Cardiac muscle cell (in vitro differentiated cells and primary cell): ENCODE measurements at places on chromosomes 12 and 14.

DNA sequence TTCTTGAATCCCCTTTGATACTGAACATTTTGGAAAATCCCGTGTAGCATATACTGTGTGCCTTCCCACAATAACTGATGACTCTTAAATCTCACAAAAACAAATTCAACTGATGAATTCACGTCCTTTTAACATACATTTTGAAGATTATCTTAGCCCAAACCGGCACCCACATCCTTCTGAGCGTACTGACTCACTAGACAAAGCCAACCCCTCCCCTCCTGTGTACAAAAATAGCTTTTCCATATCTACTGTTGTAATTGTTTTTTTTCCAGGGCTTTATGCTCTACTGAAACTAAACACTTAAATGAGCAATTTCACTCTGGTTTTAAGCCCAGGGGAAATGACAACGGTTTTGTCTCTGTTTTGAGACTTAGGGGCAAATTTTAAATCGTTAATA, 109.4 kb upstream of the ATF7IP start:
- peak; percentile 82 for DNase-seq

DNA sequence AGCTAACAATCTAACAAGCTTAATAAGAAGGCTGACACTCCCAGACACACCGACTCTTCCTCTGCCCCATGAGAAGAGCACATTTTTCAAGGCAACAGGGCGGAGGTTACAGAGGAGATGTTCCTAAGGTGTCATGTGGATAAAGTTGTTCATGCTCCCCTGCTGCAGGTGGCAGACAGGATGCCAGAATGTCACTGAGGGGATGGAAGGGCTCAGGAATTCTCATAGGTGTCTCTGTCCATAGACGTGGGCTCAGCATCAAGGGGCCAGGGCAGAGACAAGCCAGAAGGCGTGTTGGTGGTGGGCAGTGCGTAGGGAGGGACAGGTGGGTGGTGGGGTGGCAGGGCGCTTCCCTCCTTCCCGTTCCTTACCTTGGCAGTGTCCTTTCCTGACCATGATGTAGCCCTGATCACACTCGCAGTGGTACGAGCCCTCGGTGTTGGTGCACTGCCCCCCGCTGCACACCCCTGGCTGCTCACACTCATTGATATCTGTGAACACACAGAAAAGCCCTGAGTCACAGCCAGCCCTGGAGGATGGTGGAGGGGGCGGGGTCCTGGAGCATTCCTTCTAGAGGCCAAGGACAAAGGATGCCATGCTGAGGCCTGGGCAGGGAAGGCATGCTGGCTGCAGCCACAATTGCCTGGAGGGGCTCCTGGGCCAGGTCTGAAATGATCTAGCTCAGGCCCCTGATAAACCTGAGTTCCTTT, 23.0 kb downstream of the ISCA2 start:
- no peak for DNase-seq

- DNase-seq = peak; percentile 65
These were observed 27.9 kb upstream of the ATP2A2 start for GRCh38 chr12:110253176-110253575.

- DNase-seq = peak; percentile 20
These were observed 32.4 kb downstream of the BICD1 start for GRCh38 chr12:32139064-32139421.

- peak; percentile 43 for DNase-seq
These were observed 54.3 kb upstream of the RIN3 start for GRCh38 chr14:92459030-92459949.

- DNase-seq = no peak
These were observed 172.4 kb upstream of the SOX5 start for GRCh38 chr12:24121911-24122310.

DNA sequence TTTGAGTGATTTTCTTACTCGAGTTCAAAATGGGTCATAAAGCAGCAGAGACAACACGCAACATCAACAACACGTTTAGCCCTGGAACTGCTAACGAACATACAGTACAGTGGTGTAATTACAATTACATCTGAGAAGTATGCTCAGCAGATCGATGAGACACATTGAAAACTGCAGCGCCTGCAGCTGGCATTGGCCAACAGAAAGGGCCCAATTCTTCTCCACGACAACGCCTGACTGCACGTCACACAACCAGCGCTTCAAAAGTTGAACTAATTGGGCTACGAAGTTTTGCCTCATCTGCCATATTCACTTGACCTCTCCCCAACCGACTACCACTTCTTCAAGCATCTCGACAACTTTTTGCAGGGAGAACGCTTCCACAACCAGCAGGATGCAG, 145.6 kb downstream of the SCARB1 start:
- DNase-seq = no peak

DNA sequence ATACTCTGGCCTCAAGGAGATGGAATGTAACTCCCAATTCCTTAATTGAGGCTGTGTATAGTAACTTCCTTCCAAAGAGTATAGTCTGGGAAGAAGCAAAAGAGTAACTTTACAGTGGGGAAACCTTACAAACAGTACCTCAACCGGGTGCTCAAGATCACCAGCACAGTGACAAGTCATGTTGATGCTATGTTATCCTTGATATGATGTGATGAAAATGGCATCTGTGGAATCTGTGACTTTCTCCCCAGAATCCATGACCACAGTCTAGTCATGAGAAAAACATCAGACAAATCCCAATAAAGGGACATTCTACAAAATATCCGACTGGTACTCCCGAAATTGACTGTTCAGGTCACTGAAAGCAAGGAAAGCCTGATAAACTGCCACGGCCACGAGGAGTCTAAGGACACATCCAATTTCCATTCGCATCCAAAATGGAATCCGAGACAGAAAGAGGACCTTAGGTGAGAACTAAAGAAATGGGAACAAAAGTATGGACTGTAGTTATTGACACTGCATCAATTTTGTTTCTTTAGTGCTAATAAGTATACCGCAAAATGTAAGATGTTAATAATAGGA, 97.3 kb upstream of the FRMD6 start:
- no peak for DNase-seq

DNA sequence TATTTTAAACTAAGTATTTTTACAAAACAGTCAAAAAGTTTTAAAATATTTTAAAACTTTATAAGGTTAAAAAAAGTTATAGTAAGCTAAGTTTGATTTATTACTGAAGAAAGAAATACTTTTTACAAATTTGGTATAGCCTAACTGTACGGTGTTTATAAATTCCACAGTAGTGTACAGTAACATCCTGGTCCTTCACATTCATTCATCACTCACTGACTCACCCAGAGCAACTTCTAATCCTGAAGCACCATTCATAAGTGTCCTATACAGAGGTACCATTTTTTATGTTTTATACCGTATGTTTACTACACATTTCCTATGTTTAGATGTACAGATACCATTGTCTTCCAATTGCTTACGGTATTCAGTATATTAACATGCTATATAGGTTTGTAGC, 170.0 kb downstream of the KLHL28 start:
- no peak for DNase-seq

- DNase-seq = no peak
These were observed 34.3 kb upstream of the TEX22 start for GRCh38 chr14:105363847-105364708.

- DNase-seq = no peak
These were observed 84.7 kb downstream of the CMAS start for GRCh38 chr12:22130671-22131070.

GRCh38 chr12:106885026-106885425, 70.7 kb upstream of the TMEM263 start:
- DNase-seq = no peak

DNA sequence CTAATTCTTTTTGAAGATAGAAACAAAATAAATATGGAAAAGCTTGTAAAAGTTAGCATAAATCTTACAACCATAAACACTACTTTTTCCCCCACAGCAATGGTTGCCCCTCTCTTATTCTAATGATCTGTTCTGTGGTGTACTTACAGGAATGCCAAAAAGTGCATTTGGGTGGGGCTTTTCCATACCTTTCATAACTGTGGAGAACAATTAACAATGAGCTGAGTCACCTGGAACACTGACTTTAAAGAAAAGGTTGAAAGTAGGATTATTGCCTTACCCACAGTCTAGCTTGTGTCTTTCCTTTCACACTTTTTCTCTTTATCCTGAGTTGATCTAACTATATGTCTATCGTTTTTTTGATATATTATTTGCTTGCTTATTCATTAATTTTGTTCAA, 86.9 kb downstream of the TPH2 start:
- no peak for DNase-seq

DNA sequence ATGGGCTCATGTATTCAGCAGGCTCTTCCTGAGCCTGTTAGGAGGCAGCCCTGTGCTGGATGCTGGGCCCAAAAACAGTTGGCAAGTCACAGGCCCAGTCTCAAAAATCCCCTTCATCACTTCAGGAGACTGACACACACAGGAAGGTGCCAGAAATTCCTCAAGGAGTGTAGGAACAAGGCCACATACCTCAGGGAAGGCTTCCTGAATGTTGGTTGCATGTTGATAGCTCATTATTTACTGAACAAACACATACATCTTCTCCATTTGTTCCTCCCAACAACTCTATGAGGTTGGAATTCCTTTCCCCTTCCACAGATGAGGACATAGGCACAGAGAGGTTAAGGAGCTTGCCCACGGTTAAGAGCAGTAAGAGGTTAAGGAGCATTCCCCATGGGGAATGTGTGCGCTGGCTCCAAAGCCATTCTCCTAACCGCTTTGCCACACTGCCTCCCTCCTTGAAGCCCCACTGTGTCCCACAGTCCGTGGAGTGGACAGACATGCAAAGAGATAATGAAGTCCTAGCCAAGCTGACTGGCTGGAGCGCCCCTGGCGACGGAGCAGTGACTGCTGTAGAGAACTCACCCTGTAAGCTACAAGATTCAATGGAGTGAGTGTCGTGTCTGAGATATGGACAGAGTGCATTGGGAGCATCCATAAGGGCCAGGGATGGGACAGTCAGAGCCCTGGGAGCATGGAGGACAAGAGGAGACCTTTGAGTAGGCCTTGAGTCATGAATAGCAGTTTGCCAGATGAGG, 3.3 kb downstream of the HHIPL1 start:
- no peak for DNase-seq

GRCh38 chr12:127393896-127394295, 873.1 kb upstream of the TMEM132C start:
- no peak for DNase-seq

DNA sequence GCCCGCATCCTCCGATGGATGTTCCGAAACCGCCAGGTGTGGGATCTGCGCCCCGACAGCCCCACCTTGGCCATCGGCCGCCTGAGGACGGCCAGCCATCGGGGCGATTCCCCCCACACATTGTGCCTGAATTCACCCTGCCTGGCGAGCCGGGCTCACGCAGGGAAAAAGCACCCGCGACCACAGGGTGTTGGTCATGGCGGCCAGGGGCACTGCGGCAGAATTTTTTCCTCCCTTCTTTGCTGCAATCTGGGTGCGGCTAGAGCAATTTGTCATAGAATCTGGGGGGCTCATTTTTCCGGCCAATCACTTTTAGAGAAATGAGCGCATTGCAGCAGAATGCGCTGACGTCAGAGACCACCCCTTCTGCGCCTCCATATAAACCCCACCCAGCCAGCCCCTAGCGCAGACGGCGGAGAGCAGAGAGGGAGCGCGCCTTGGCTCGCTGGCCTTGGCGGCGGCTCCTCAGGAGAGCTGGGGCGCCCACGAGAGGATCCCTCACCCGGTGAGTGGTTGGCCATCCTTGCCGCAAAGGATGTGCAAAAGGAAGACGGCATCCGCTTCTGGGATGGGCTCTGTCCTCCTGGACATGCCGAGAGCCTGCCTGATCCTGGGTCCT, at the start of gene MEG3:
Gene MEG3, plus strand, starts transcription at position 406 of the 619 bp plus-strand sequence.
- DNase-seq = no peak

GRCh38 chr14:101223561-101224162, 320.1 kb upstream of the RTL1 start:
- DNase-seq = no peak

GRCh38 chr12:12091977-12092663, 21.4 kb downstream of the BCL2L14 start:
- DNase-seq = no peak

DNA sequence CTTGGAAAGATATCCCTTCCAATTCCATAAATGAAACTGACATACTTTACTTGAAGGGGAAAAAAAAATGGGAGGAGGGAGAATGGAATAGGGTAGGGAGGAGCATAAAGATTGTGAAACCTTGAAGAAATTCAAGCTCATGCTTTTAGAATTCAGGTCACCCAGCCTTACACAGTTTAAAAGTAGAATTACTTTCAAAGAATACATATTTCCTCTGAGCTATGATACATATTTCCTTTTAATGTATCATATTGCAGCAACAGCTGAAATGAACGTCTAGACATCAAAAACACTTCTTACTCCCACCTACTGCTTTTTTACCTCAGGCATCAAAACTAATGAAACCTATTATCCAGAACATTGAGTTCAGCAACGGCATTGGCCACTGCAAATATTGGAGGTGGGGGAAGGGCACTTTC, 156.0 kb downstream of the MED13L start:
- DNase-seq = peak; percentile 64

GRCh38 chr12:85029456-85029855, 6.6 kb downstream of the TSPAN19 start:
- DNase-seq = peak; percentile 32

- DNase-seq = no peak
These were observed 872.9 kb downstream of the TMTC2 start for GRCh38 chr12:83559650-83560049.

GRCh38 chr14:23300687-23301223, 1.9 kb downstream of the PPP1R3E start:
- DNase-seq = peak; percentile 41

DNA sequence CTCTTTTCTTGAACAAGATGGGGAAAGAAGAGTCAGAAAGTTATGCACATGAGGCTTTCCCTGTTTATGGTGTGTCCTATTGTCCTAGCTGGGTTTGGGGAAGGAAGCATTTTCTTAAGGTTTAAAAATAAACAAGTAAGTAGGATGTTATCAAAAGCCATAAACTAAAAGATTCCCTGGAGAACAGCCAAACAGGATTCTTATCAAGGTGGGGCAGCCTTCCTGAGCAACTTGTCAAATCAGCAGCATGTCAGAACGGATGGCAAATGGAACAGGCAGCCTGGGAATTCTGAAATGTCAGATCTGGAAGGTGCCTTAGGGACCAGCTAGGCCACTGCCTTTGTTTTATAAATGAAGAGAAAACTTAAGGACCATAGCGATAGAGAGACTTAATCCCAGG, 152.2 kb upstream of the RGS6 start:
- no peak for DNase-seq

GRCh38 chr14:67778792-67779191, 37.6 kb downstream of the ZFYVE26 start:
- DNase-seq = no peak

DNA sequence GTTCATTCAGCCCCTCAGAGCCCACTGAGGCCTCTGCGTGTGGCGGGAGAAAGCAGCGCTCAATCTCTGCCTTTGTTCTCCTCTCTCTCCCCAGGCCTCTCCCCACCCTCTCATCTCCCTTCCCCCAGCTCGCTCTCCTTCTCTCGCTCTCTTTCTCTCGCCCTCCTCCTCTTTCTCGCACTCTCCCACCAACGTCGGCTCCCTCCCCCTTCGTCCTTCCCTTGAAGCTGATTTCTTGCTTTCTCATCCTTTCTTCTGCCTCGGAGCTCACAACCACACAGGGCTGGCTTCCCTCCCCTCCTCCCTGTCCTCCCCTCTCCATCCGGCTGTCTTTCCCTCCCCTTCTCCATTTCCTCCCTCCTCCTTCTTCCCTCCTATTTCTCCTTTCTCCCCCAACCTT, 96.4 kb downstream of the LRRC74A start:
- peak; percentile 68 for DNase-seq

GRCh38 chr14:31943861-31944255, 133.2 kb upstream of the ARHGAP5 start:
- DNase-seq = no peak
